Cortex of kidney (tissue), 1 donor: ENCODE measurements at places on chromosomes 12 and 14.

DNA sequence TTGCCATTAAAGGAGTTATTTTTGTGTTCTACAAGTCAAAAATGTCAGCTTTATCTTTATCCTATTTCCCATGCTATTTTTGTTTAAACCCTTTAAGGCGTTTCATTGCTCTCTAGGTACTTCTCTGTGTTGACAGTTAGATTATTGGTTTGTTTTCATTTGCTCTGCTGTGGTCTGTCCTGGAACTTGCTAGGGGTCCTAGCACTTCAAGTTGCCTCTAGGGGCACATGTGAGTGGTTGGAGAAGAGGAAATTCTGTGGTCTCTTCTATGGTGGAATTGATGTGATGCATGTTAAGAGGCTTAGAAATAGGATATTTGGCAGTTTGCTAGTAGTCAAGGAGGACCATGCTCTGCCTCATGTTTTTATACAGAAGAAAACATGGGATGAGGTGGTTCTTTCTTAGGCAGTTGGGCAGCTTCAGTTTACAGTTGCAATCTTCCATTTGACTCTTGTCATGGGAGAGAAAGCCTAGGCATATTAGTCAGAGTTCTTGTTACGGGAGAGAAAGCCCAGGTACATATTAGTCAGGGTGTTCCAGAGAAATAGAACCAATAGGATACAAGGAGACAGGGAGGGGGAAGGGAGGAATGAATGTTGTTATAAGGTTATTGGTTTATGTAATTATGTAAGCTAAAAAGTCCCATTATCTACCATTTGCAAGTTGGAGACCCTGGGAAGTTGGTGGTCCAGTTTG lies 14.4 kb downstream of the TTLL5 start:
- DNase-seq: no peak

DNA sequence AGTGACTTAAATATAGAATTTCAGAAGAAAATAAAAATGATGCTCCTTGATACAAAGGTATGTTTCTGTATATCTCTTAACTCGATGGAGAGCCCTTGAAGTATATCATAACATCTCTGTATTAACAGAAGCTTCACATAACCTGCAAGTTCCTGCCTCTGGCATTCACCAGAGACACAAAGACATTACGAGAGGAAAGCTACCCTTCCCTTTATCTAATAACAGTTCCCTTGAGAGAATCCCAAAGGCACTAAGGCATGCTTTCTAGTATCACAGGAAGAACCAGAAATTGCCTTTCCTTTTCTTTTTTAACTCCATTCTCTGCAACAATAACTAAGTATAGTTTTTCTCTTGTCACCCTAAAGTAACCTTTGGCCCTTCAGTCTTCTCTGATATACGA lies 164.5 kb downstream of the MGAT4C start:
- DNase-seq: no peak

GRCh38 chr14:31926123-31926522 lies 151.0 kb upstream of the ARHGAP5 start:
- no peak for DNase-seq

DNA sequence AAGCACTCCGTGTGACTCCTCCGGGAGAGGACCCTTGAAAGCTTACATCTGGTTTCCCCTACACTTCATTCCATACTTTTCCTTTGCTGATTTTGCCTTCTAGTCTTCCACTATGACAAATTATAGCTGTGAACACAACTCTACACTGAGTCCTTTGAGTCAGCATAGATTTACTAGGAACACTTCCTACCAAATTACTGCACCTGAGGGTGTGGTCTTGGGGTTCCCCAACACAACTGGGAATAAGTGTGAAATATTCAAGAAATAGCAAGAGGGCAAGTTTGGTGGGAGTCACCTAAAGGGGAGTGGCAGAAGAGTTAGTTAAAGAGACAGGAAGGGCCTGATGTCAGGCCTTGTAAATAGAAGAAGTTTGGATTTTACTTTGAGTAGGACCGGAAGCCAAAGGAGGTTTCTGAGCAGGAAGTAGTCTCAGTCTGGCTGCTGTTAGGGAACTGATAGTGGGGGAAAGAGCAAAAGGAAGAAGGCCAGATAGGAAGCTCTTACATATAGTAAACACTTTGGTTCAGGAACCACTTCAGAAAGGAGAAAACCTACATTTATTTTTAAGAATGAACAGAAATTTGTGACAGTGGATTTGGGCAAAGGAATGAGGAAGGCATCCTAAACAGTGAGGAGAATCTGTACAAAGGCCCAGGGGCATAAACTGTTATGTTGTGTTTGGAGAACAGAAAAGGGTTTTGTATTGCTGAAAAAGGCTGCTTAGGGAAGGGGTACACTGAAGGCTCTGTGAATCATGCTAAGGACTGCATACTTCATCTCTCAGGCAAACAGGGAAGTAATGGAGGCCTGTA lies 14.2 kb downstream of the SEL1L start:
- no peak for DNase-seq

DNA sequence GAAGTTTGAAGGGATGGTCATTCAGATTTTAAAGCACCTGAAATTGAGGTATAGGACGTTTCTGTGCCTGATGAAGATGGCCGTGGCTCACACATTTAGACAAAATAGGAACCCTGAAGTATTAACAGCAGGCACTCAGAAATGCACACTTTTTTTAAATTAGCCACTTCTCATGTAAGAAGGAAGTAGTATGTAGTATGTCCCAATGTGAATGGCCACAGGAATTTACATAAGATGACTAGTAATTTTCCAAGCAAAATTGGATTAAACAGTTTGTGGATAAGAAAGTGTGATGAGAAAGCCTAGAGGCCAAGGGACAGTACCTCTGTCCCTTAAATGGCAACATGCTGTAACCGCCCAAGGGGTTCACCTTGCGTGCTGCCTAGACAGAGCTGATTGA lies 1.8 kb upstream of the MIS18BP1 start:
- DNase-seq: no peak

GRCh38 chr12:26378711-26379110 lies 183.3 kb downstream of the SSPN start:
- no peak for DNase-seq

GRCh38 chr14:32738206-32738871 lies 200.3 kb upstream of the NPAS3 start:
- no peak for DNase-seq

- no peak for DNase-seq
These were observed 101.5 kb downstream of the HELB start for GRCh38 chr12:66403746-66404145.

DNA sequence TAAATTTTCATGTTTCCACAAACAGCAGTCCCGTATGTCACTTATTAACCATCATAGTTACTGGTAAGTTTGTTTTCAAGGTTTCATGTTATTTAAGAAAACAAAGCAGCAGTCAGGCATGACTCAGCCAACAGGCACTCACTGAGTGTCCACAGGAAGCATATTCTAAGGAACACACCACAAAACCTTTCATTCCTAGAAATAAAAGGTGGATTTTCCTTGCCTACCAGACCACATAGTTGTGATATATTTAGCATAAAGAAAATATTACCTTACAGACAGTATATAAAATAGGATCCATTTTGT lies 143.3 kb upstream of the AVPR1A start:
- no peak for DNase-seq

- no peak for DNase-seq
These were observed 1028.9 kb upstream of the TMEM132C start for GRCh38 chr12:127238107-127238506.

GRCh38 chr12:6083601-6084000 lies 40.9 kb downstream of the VWF start:
- no peak for DNase-seq

- no peak for DNase-seq
These were observed 68.1 kb downstream of the ITPK1 start for GRCh38 chr14:93047661-93048060.

- no peak for DNase-seq
These were observed 116.6 kb downstream of the ETV6 start for GRCh38 chr12:11765817-11766794.

DNA sequence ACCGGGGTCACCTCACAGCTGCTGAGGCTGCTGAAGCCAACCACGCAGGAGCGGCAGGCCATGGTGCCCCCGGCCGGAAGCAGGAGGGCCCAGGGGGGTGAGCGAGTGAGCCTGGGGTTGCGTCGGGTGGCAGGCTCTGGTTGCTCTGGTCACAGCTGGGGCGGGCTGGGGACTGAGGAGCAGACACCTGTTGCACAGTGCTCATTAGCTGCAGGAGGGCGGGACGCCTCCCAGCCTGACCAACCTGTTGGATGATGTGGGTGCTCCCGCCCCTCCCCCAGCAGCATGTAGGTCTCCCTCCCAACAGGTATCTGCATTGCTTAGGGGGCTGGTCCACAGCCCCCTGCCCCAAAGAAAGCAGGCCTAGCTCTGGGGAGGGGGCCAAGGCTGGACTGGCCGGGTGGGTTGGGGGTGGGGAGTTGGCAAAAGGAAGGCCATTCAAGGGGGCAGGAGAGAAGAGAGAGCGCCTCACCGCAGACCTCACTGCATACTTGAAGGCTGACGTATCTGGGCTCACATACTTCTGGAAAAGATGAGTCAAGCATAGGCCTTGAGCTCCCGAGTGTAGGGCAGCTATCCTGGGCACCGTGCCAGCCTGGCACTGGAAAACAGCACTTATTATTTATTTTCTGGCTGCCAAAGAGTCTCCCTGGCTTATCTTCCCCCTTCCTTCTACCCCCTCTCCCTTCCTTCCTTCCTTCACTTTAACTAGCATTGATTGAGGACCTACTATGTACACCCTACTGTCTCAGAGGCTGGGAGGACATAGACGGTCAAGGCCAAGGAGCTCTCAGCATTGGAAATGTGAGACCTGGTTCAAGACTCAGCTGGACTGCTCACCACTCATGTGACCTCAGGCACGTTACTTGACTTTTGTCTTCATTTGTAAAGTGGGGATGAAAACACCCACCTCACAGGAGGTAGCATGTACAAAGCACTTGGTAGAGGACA lies at the start of gene KRT80:
Gene KRT80, minus strand, starts transcription at position 174 of the 951 bp plus-strand sequence. Its CDS starts 112 bp downstream, at position 62.
- DNase-seq: no peak

GRCh38 chr14:53525608-53526007 lies 372.5 kb upstream of the DDHD1 start:
- no peak for DNase-seq

- DNase-seq: no peak
These were observed 22.3 kb upstream of the PWP1 start for GRCh38 chr12:107663277-107663676.

DNA sequence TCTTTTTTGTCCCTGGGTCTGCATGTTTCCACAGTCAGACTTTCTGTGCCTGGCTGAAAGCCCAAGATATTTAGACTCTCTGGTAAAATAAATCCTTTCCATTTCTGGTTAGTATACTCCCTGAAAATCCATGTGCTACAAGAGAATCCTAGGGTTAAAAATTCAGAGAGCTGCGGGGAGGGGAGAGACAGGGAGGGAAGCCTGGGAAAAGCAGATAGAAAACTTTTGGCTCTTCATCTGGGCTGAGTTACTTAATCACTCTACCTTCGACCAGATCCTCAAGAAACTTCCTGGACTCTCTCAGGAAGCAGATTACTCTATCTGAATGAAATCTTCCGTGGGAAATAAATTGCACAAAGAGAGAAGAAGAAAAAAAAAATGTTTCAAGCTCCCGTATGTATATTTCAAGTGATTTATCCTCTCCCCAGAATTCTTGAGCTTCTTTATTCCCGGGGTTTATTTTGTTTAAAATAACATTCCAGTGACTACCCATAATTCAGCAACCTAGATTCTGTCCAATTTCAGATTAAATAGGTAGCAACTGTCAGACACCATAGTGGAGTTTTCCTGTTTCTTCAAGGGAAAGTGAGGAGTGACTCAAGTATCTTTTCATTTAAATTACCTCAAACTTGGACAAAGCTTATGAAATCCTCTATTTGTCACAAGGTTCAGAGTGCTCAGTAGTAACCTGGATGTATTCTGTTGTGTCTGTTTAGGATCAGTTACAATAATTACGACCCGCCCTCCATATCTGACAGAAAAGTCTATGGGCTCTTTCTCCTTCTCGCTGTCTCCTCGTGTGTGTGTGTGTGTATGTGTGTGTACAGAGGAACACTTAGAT lies 163.7 kb downstream of the MYRFL start:
- no peak for DNase-seq

DNA sequence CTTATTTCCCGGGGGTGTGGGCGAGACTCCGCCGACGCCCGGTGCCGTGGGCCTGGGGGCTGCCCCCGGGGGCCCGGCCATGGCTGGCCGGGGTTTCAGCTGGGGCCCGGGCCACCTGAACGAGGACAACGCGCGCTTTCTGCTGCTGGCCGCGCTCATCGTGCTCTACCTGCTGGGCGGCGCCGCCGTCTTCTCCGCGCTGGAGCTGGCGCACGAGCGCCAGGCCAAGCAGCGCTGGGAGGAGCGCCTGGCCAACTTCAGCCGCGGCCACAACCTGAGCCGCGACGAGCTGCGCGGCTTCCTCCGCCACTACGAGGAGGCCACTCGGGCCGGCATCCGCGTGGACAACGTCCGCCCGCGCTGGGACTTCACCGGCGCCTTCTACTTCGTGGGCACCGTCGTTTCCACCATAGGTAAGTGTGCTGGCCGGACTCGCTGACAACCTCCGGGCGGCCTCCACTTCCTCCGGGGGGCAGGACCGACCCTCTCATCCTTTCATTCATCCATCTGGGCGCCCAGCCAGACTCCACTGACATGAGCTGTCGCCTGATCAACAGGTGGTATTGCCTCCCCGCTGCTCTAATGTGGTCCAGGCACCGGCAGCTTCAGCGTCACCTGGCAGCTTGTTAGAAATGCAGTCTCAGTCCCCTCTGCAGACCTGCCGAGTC lies 467 bp downstream of the KCNK13 start:
- DNase-seq: no peak

GRCh38 chr12:1439687-1440086 lies 154.7 kb downstream of the FBXL14 start:
- no peak for DNase-seq

DNA sequence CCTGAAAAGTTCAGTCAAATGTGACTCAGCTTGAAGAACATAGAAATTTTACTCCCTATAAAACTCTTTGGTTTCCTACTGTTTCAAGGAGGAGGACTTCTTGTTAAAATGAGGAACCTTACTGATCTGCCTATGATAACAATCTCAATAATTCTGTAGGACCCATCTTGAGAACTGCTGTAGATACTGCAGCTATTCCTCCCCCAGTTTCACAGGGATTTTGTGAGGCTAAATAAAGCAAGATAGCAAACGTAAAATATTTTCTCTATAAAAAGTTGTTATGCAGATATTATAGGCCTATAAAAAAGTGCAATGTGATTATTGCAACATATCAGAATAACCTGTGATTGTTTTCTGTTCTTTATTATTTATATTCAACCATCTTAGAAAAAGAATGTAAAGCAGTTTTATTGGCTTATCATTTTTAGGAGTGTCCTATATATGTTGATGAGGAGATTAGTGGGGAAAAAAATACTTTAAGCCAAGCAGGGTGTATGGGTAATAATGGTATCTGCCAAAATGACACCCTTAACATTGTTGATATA lies 12.1 kb downstream of the CLEC14A start:
- no peak for DNase-seq

GRCh38 chr14:95948558-95948981 lies 71.9 kb downstream of the TUNAR start:
- DNase-seq: no peak

- no peak for DNase-seq
These were observed 5.5 kb upstream of the CELA1 start for GRCh38 chr12:51351913-51352532.

GRCh38 chr12:106248312-106248845 lies 559 bp upstream of the CKAP4 start:
- no peak for DNase-seq

- no peak for DNase-seq
These were observed 76.9 kb upstream of the GARIN2 start for GRCh38 chr14:67112344-67112743.

GRCh38 chr12:14982991-14983390 lies 10.1 kb downstream of the PDE6H start:
- no peak for DNase-seq

- DNase-seq: no peak
These were observed 77.5 kb upstream of the KRAS start for GRCh38 chr12:25328072-25328712.
